IMR-90 (cell line): ENCODE measurements at places on chromosomes 7 and 10. TPM values are rescaled to one million over a fixed set of nuclear protein-coding genes. Genes with fewer than 3 reads are reported as not detected.

The NPS gene
- total RNA-seq, result not detected in 2 replicates

The HUS1 gene
- 18.3 and 31.9 TPM in 2 replicates for total RNA-seq

The PROSER2 gene
- total RNA-seq, result 1.4 TPM in 2 replicates

The RAB19 gene
- not detected in 2 replicates for total RNA-seq

The PLAU gene
- 115 and 123 TPM in 2 replicates for total RNA-seq

The ZDHHC16 gene
- total RNA-seq, result 51.7 and 64.0 TPM in 2 replicates

The SDK1 gene
- total RNA-seq, result 1.1 and 1.6 TPM in 2 replicates

The KBTBD2 gene
- total RNA-seq, result 32.3 and 41.7 TPM in 2 replicates

The NET1 gene
- total RNA-seq, result 54.7 and 57.5 TPM in 2 replicates

The IFIT1 gene
- 6.8 and 7.5 TPM in 2 replicates for total RNA-seq

The CPA4 gene
- 365 and 382 TPM in 2 replicates for total RNA-seq

The ARPC1B gene
- 243 and 351 TPM in 2 replicates for total RNA-seq

The CAMK2B gene
- total RNA-seq, result 0.18 and 0.28 TPM in 2 replicates

The ADAM8 gene
- total RNA-seq, result under 0.01 and 0.28 TPM in 2 replicates

The C7orf57 gene
- total RNA-seq, result not detected in 2 replicates

The MYL10 gene
- not detected in 2 replicates for total RNA-seq

The ZNF398 gene
- total RNA-seq, result 7.9 and 9.2 TPM in 2 replicates
